Stimulated activated CD8-positive, alpha-beta memory T cell treated with anti-CD3 and anti-CD28 coated beads, Interleukin-15, amount 100 ng/mL, for 24 hours (primary cell): ENCODE measurements at places on chromosomes 6 and 20.

DNA sequence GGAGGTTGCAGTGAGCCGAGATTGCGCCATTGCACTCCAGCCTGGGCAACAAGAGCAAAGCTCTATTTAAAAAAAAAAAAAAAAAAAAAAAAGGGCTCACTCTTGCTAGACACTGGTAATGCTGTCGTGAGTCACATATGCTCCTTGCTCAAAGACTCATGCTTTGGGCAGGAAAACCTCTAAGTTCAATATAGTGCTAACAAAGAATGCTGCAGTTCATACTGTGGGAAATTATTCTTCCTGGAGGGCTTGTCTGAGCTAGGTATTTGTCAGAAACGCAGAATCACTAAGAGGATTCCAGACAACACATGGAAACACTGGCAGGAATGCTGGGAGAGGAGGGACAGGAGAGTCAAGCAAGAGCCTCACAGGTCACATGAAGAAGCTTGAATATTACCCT, 2.3 kb upstream of the LYRM2 start:
- no peak for DNase-seq

- no peak for DNase-seq
Observed at GRCh38 chr6:50846852-50847155, 28.1 kb downstream of the TFAP2B start.

GRCh38 chr6:161031721-161032495, 40.3 kb downstream of the MAP3K4 start:
- no peak for DNase-seq

DNA sequence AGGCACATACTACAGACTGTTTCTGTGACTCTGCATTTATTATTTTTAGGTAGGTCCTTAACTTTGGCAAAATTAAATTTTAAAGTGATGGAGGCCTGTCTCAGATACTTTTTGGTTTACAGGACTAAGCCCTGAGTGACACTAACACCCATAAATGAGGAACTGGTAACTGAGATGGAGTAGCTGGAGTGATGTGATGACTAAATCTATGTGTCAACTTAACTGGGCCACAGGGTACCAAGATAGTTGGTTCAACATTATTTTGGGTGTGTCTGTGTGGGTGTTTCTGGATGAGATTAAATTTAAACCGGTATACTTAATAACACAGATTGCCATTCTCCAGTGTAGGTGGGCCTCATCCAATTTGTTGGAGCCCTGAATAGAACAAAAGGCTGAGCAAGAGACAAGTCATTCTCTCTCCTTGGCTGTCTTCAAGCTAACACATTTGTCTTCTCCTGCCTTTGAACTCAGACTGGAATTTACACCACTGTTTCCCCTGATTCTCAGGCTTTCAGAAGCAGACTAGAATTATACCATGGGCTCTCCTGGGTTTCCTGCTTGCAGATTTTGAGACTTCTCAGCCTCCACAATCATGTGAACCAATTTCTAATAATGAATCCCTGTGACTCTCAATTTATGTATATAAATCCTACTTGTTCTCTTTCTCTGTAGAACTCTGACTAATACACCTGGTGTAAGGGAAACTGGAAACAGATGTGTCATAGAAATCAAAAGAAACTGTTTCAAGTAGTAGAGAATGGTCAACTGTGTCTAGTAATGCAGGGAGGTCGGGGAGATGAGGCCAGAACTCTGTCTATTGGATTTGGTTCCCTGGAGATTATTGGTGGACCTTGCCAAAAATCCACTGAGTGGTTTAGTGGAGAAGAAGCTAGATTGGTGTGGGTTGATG, 579.2 kb downstream of the EPM2A start:
- DNase-seq: no peak

- no peak for DNase-seq
Observed at GRCh38 chr6:75551367-75551952, 50.2 kb upstream of the SENP6 start.

DNA sequence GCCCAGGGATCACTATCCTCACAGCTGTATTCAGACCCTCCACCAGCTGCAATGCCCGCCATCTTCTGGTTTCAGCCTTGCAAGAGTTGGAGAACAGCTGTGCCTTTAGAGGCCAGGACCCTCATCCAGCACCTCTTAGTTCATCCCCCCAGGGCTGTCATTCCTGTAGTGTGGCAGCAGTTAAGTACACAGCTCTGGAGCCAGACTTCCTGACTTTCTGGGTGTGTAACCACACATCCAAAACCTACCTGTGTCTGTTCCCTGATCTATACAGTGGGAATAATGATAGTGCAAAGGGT, 452 bp upstream of the TREM2 start:
- no peak for DNase-seq

DNA sequence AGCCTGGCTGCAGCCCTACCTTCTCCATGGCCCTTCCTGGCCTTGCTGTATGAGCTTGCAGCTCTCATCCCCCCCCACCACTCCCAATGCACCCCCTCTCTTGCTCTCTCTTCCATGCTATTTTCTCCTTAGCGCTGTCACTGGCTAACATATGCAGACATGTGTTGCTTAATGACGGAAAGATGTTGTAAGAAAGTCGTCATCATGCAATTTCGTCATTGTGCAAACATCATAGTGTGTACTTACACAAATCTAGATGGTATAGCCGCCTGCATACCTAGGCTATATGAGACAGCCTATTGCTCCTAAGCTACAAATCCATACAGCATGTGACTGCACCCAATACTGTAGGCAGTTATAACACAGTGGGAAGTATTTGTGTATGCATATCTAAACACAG, 27.0 kb downstream of the ANGPT4 start:
- no peak for DNase-seq

DNA sequence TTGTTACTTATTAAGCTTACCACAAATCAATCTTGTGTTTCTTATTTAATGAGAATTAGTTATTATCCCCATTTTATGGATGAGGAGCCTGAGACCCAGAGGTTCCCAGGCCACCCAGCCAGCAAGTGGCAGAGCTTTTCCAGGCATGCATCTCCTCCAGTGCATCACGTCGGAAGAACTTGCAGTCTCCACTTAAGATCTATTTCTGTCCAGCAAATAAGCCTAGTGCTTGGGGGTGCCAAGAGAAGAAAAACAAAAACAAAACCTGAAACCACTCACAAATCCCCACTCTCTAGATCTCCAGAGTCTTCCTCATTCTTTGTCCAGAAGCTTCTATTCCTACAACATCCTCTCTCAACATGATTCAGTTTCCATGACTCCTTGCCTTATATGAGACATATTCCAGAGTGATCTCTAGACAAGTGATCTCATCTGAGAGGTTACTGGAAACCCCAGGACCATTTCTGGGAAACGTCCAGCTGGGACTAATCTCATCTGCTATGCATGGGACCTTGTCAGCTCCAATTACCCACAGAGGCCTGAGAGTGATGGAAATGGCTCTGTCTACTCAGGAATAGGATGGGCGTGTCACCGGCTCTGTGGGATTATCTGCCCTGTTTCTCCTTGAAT, 4.1 kb downstream of the GUCA1B start:
- DNase-seq: no peak
